ENCODE measurements at places on chromosomes 6 and 20.

DNA sequence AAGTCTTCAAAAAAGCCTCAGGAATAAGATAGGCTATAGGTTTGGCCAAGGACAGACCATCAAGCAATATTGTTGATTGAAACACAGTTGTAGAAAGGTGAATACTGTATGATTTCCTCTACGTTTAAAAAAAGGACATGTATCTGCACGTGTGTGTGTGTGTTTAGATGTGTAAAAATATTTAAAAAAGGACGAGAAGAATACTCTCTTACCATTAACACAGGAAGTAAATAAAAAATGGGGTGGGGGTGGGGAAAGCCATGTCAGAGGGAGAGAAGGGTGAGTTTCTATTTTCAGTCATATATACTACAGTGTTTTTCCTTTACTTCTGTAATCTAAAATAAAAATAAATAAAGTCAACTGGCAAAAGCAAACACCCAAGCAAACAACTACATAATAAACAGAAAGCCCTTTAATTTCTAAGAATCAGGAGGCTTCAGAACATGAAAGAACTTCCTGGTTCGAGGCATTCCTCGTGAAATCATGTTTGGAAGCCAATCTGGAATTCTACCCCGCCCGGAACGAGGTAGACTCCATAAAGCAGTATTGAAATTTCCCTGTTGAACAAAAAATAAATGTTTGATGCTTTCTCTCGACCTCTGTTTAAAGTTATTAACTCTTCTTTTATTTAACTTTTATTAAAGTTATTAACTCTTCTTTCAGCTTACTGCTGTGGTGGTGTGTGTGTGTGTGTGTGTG, 158.1 kb upstream of the ZNF217 start:
- no peak for DNase-seq

DNA sequence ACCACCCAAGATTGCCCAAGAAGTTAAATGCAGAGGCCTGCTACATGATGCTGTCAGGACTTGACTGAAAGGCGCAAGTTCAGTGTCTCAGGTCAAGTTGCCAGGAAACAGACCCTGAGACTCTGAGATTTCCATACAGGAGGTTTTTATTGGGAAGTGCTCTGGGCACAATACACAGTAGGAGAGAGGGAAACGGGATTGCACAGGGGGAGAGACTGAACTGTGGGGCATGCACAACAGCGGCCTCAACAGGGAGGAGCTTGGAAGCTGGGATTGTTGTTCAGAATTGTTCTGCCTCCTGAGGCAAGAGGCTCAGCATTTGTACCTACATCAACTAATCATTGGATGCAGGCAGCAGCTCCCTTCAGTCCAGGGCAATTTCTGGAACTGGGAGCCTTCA, 6.7 kb downstream of the STX11 start:
- DNase-seq = no peak

DNA sequence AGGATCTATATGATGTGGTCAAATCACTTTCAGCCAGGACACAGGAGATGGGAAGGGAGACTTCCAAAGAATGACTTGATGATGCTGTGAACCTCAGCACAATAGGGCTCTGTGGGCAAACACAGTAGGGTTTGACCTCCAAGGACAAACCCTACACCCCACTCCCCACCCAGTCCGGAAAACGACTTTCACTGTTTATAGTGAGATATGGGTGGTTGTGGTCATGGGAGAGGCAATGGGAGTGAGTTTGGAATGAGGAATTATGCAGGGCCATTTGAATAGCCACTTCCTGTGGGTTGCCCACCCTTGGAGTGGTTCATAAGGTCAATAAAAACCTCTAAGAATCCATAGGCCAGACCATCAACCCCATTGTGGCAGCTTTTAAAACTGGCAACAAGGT, 38.4 kb upstream of the PRND start:
- DNase-seq = no peak

DNA sequence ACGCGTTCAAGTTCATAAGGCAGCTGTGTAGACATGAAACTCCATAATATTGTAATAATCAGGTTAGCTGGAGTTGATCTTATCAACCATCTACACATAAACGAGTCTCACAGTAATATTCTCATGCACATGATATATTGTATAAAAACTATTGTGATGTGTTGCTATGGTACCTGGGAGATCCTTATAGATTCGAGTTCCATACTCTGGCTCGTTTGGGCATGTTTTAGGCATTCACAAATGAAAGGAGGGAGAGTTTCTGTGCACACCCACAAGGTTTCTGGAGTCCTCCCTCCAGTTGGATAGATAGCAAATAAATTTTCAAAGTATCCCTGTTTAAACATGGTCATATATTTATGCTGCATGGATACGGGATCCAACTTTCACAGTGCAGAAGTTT, 567.5 kb upstream of the SLC35B3 start:
- no peak for DNase-seq

DNA sequence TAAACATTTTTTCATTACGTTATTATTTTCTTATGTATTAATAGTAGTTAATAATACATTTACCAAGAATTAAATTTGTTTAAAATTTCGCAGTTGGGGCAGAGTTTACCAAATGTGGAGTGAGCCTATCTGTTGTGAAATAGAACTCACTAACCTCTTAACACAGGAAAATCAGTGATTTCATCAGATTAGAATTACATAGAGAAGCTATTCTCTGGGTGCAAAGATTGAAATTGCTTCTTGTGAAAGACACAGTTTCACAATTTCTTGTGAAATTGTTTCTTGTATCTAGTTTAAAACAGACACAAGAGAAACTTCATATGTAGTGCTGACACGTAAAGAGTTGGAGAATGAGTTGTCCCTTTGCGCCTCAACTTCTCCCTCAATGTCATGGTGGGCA, 69.4 kb upstream of the PRL start:
- DNase-seq = no peak

DNA sequence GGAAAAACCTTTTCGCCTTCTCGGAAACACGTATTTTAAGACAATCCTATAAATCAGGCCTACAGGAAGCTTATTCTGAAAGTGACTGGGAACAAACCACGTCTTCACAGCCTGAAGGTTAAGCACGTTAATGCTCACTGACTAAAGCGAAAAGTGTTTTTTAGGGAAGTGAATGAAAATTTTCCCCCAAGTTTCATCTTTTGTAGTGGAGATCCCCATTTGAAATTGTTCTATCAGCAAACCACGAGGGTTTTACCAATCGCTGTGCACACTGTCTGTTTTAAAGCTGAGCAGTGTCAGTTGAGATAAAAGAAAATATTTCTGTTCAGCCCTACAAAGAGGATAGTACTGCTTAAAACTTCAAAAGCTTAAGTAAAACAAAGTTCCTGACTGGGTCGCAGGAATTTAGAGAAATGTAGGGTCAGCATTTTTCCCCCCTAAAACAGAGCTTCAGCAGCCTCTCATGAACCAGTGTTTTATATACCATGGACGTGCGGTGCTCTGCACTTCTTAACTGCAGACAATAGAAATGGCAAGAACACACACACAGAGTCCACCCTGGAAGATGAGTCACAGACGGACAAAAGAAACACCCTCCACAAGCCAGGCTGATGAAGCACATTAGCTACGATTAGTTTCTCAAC, 34.9 kb downstream of the SLC22A23 start:
- DNase-seq = no peak

DNA sequence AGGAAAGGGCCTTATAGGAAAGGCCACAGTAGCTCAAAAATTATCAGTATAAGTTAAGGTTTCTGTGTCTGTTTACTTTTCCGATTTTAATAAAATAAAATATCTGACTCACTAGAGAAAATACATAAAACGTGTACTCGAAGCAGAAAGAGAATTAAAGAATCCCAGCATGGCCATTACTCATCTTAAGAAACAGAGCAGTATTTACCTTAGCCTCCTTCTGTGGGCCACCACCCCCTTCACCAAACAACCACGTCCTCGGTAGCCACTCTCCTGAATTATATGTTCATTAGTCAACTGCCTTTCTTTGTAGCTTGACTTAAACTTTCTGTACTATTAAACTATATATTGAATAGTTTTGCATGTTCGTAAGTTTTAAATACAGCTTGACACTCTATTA, 72.2 kb upstream of the SPTLC3 start:
- DNase-seq = no peak

- no peak for DNase-seq
Measured at GRCh38 chr20:4064144-4064909, 49.0 kb upstream of the RNF24 start.

DNA sequence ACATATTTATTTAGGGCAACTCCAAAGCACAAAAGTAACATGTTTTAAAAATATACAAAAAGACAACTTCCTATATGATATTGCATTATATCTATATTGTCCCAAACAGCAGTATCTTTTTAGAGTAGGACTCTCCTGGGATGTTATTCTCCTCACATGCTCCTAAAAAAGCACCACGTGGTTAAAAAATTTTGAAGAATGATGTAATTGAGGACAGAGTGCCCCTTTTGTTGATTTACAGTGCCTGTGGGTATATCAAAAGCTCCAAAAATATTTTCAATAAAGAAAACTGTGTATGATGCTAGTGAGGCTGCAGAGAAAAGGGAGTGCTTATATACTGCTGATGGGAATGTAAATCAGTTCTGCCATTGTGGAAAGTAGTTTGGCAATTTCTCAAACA, 130.3 kb upstream of the HDAC2 start:
- no peak for DNase-seq

- DNase-seq = no peak
Measured at GRCh38 chr6:52317841-52318581, 33.5 kb upstream of the MCM3 start.

- no peak for DNase-seq
Measured at GRCh38 chr6:15969236-15969778, 159.6 kb upstream of the MYLIP start.

GRCh38 chr6:8023638-8024037, 40.6 kb downstream of the BLOC1S5 start:
- no peak for DNase-seq

DNA sequence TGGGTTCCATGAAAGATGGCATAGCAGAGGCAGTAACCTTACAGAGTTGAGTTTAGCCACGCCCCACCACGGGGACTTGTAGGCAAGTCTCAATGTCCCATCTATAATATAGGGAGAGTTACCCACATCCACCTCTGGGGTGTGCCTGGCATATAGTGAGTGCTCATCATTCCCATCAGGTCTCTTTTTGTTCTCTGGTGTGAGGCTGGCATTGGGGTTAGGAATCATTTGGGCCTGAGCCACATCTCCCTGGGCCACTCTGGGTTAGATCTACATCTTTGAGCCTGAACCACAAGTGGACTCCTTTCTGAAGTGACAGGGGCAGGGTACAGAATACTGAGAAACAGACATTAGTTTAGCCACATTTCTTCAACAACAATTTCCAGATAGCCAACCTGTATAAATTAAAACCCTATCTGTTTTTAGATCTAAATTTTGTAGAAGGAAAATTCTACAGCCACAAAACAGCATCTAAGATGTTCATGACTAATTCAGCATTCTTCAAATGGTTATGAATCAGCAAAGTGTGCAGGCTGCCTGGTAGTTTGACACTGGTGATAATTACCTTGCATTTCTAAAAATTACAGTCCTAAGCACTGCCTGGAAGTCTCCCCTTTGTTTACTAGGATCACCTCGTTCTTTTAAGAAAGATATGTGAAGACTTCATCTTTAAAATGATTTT, 20.1 kb downstream of the RNF24 start:
- no peak for DNase-seq

- DNase-seq = no peak
Measured at GRCh38 chr6:36809941-36810803, 29.1 kb downstream of the CPNE5 start.

DNA sequence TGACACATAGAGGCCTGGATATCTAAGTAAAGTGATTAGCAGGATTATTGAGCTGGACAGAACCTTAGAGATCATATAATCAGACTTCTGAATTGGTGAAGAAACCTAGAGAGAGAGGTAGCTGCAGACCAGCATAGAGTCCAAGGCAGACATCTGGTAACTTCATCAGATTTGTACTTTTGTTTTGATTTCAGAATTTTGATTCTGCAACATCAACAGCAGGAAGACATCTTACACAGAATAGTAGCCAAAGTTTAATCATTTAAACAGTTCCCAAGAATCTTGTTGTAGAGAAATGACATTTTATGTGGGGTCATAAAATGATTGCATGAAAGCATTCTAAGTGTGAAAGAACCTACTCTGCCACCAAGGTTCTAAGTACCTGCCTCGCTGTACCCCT, 39.4 kb downstream of the RPRD1B start:
- DNase-seq = no peak

- no peak for DNase-seq
Measured at GRCh38 chr6:157879873-157880254, 56.8 kb downstream of the SNX9 start.

GRCh38 chr6:16238963-16239797, 793 bp downstream of the GMPR start:
- no peak for DNase-seq

DNA sequence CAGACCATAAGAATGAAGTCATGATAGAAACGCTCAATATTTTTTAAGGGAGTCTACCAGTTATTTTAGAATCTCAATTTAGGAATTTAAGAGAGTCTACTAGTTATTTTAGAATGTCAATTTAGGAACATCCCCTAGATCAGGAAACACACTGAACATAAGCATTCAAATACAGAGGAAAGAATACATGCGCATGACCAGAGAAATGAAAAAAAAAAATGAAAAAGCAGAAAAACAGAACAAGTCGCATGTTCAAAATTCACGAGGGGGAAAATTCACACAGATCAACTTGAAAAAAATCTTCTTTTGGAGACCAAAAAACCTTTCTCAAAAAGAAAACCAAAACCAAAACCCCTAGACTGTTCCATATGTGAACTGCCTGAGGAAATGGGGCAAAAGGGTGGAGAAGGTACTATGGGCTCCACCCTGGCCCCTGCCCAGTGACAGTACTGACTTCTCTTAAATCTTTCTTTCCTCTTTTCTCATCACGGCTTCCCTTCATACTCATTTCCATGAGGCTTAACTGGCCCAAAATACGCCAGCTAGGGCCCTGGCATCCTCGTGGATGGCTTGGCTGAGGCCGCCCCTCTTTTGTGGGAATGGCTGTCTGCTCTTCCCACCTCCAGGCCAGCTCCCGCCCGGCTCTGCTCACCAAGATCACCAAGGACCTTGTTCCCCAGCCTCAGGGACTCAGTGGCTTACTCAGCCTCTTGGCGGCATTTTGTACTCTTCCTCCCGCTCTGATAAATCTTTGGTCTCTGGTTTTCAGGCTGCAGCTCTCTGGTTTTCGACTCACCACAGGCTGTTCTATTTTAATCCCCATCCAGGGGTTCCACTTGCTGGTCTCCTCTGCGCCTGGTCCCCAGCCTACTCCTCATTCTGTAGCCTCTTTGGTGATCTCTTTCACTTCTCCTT, 11.2 kb downstream of the ZBTB2 start:
- no peak for DNase-seq

DNA sequence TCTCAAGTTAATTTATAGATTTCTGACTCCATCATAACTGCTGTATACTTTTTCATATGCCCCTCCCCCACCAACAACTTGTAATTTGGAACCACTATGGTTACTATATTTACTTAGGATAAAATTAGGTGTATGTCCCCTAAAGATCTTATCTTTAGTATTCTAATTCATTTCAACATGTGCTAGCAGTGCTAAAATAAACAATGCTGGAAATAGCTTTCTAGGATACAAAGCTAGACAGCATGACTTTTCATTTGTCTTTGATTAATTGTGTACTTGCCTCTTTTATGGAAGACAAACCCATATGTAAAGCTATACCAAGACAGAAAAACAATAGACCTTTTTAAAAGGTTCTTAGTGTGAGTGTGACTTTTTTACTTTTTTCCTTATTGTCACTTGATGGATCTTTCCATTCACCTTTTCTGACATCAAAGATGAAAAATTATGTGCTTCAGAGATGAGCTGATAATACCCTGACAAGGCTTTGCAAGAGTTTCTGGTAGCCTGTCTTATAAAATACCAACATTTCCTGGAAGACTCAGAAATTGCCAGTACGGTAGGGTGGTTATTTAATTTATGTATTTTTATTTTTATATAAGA, 31.2 kb upstream of the POPDC3 start:
- DNase-seq = no peak

Measured in NCI-H1930 (cell line).